ENCODE measurements at places on chromosomes 6 and 20.

- peak; percentile 23 for DNase-seq
These were observed 120.4 kb downstream of the PHACTR3 start for GRCh38 chr20:59724457-59725366.

DNA sequence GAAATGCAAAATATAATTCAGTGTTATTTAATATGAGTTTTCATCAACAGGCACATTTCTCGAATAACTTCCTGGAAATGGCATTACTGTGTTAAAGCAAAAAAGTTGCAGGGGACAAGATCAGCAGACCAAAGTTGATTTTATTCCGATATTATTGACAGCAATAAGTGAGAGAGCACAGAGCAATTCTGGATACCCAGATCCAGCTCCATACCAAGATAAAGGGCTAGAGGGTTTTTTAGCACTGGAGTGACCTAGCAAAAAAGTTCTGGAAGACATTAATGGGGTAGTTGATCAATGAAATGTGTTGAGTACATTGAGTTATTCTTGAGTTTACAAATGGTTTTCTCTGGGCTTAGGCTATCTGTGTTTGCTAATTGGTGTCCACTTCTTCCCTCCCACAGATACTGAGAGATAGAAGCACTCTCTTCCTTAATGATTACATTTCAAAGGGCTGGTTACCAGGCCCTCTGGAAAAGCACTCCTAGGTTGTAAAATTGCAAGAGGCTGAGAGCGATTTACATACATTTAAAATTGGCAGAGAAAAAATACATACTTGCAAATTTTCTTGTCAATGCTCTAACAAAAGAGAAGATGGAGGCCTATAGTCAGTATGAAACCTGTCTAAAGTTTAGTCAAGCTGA, 47.0 kb upstream of the MANEA start:
- no peak for DNase-seq

- DNase-seq, result no peak
These were observed 4.5 kb downstream of the CCDC170 start for GRCh38 chr6:151498327-151498726.

DNA sequence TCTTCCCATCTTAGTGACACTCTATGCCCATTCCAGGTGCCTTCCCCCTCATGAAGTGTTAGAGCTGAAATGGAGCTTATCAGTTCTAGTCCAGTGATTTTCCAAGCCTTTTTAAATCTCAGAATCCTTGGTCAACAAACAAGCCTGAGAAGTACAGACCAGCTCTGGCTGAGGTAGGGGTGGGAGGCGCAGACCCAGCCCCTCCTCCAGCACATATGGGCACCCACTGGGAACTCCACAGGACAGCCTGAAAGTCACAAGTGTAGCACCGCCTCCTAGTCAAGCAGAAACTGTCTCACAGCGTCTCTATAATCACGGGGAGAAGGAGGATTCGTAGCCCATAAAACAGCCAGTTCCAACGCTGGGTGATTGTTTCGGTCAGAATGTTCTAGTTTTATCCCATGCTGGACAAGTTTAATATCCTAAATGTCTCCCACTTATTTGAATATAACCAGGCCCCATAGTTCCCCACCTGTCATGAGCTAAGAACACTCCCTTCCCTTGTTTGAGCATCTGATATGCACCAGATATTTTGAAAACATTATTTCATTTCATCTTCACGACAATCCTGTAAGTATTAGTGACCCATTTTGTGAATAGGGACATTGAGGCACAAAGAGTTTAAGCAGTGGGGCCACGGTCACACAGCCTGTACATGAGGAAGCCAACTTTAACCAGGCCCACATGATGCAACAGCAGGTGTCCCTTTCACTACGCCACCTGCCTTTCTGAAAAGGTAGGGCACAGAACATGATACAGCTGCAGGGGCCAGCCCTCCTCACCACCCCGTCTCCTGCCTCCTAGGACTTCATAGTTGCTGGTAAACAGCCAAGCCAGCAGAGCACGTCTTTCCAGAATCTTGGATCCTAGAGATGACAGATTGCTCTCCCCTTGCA, 40.1 kb downstream of the TRAF3IP2 start:
- DNase-seq, result peak; percentile 57

DNA sequence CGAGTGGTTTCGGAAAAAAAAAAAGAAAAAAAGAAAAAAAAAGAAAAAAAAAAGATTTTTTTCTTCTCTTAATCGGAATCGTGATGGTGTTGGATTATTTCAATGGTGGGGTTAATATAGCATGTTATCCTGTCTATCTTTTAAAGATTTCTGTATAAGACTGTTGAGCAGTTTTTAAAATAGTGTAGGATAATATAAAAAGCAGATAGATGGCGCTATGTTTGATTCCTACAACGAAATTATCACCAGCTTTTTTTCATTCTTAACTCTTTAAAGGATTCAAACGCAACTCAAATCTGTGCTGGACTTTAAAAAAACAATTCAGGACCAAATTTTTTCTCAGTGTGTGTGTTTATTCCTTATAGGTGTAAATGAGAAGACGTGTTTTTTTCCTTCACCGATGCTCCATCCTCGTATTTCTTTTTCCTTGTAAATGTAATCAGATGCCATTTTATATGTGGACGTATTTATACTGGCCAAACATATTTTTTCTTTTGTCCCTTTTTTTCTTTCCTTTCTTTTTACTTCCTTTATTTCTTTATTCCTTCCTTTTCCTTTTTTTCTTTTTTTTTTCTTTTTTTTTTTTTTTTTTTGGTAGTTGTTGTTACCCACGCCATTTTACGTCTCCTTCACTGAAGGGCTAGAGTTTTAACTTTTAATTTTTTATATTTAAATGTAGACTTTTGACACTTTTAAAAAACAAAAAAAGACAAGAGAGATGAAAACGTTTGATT, 3.6 kb downstream of the SOX4 start:
- DNase-seq, result peak; percentile 87

DNA sequence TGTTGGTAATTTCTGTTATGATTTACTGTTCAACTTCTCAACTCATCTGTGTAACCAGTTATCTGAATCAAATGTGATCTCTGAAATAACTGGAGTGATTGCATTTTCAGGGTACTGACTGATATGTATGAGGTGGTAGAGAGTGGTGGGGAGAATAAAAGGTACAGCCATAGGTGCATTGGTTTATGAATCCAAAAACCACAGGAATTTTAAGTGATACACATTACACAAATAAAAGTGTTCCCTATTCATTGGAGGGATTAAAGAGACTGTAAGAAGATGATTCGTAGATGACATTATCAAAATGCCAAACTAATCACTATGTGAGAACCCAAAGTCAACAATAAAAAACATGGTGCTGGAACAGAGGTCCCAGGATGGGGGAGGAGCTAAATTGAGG, 158.7 kb upstream of the RSPO3 start:
- DNase-seq, result no peak

- no peak for DNase-seq
These were observed 142.3 kb upstream of the CARMIL1 start for GRCh38 chr6:25136854-25137253.

- DNase-seq, result no peak
These were observed 59.1 kb upstream of the SMOC2 start for GRCh38 chr6:168381726-168382458.

- no peak for DNase-seq
These were observed 379.0 kb downstream of the PHF3 start for GRCh38 chr6:64014595-64014994.

DNA sequence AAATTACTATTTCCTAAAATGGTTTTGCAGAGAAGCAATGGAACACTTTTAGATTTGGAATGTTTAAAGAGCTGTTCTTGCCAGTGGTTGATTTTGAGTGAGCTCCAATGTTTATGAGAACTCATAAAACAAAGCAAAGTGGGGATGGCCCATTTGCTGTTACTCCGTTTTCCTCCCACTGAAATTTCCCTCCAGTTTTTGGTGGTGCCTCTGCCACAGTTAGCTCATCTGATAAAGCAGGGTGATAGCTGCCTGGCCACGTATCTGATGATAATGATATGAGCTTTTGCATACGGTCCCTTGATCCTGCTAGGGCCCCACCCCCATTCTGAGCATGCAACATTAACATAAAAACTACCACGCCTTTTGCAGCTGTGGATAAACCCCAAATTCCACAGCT, 10.4 kb downstream of the CD83 start:
- no peak for DNase-seq

GRCh38 chr6:11177271-11177670, 55.2 kb downstream of the NEDD9 start:
- DNase-seq, result no peak

DNA sequence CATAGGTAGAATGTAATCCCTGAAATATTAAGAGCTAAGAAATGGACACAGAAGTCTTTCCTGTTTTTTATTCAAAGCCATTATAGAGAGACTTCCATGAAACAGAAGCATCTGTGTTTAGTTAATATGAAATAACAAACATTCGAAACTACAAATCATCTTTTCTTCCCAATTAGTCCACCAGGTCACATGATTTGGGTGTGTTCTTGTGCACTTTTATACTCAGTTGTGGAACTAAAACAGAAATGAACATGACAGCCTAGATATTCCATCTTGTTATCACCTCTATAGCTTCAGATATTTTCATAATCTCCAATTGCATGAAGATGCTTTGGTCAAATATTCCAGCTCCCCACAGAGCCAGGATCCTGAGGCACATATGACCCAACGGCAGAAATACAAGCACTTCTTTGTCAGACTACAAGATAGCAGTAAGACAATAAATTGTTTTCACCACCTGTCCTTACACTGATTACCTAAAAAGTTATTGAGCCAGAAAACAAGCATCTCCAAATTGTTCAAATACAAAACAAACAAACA, 116.8 kb upstream of the BEND6 start:
- DNase-seq, result no peak

- no peak for DNase-seq
These were observed 551 bp downstream of the TREML2 start for GRCh38 chr6:41200296-41200900.

- DNase-seq, result no peak
These were observed 83.7 kb upstream of the ZNF322 start for GRCh38 chr6:26743157-26743821.

Measured in NCI-H1417 (cell line).